NCI-H2081 treated with DMSO at 0.1 percent for 48 hours (cell line): ENCODE measurements at places on chromosomes 16 and 17.

DNA sequence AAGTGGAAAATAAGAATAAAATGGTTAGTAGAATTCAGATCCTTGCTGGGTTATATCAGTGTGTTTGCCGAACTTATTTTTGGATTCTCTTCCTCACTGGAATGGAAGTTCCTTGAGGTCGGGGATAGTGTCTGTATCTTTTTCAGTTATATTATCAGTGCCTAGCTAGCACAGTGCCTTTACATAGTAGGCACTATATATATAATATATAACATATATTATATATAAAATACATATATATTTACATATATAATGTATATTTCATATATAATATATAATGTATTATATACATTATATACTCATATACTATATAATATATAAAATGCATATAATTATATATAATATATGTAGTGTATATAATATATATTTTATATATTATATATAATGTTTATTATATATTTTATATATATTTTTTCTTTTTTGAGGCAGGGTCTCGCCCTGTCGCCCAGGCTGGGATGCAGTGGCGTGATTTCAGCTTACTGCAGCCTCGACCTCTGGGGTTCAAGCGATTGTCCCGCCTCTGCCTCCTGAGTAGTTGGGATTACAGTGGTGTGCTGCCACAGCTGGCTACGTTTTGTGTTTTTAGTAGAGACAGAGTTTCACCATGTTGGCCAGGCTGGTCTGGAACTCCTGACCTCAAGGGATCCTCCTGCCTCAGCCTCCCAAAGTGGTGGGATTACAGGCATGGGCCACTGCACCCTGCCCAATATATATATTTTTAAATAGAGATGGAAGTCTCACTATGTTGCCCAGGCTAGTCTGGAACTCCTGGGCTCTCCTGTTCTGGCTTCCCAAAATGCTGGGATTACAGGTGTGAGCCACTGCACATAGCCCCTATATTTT is 3.2 kb downstream of the NFATC3 start:
- no peak for DNase-seq

DNA sequence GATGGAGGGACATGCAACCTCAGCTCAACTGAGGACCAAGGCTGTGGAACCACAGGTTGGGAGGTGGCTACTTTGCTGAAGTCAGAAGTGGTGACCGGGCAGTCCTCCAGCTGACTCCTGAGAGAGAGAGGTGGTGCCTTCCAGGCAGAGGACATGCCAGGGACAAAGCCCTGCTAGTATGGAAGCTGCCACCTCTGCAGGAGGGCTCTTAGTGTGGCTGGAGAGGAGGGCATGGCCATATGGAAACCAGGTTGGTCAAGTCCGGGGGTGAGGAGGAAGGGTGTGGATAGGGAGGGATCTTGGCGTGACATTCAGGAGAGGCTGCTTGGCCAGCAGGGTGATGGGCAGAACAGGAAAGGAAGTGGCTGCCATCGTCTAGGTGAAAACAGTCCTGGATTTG is 5.7 kb downstream of the C16orf86 start:
- DNase-seq, result no peak

GRCh38 chr17:30376621-30377452 is 1.9 kb upstream of the CPD start:
- no peak for DNase-seq

- DNase-seq, result no peak
Measured at GRCh38 chr16:17026600-17027242, 444.0 kb downstream of the XYLT1 start.

DNA sequence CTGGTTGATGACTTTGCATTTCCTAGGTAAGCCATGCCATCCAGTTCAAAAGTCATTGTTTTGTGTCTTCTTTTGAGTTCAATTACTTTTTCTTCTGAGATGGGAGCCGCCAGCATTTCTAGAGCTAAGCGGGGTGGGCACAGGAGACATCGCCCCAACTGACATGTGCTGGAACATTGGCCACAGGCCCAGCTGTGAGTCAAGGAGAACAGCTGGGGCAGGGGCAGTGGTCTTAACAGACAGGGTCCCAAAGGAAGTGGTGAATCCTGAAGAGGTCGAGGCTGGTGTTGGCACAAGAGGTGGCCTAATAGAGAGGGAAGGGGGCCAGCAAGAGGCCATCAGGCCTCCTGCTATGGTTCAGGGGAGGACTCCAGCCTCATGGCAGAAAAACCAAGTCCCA is 17.1 kb downstream of the RAB11FIP4 start:
- DNase-seq, result no peak

DNA sequence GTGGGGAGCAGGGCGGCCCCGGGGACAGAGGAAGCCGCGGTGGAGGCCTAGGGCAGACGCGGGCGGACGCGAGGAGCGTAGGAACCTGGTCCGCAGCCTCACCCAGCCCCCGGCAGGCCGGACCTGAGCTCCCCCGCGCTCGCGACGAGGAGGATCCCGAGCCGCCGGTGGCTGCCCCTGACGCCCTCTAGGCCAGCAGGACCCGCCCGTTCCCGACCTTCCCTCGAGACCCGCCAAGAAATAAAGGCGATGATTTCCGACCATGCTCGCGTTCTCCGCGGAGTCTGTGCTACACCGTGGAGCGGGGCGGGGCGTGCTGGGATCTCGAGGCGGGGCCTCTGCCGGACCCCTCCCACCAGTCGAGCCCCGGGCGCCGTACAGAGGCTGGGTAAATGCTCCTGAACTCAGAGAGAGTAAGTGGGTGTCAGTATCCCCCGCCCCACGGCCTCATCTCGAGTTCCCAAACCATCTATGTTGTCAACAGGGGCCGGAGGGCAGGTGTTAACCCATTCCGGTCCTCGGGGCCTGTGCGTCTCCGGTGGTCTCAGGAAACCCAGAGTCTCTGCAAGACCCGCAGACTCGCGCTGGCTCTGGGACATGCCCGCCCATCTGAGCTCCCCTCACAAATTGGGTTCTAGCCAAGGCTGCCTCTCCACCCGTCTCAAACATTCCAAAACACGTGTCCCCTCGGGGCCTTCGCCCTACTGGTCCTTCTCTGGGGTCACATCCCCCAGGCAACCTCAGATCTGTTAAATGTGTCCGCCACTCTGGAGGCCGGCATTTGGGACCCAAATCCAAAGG is 13.7 kb downstream of the SYCE1L start:
- no peak for DNase-seq

DNA sequence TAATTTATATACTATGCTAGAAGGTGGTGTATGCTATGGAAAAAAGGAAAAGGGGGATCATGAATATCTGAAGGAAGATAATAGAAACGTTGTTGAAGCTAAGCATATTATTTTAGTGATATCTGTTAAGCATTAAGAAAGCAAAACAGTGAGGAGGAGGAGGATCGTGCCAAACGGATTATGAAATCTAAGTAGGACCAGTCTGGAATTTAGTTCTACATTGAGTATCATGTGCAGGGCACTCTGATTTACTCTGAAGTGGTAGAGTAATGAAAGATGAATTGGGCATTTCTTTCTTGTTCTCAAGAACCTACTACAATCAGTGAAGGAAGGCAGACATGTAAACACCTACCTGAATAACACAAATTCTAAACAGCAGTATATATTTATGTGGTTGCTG is 195.3 kb downstream of the CYB561 start:
- DNase-seq, result no peak

GRCh38 chr17:40150276-40150675 is 9.9 kb downstream of the CASC3 start:
- no peak for DNase-seq

DNA sequence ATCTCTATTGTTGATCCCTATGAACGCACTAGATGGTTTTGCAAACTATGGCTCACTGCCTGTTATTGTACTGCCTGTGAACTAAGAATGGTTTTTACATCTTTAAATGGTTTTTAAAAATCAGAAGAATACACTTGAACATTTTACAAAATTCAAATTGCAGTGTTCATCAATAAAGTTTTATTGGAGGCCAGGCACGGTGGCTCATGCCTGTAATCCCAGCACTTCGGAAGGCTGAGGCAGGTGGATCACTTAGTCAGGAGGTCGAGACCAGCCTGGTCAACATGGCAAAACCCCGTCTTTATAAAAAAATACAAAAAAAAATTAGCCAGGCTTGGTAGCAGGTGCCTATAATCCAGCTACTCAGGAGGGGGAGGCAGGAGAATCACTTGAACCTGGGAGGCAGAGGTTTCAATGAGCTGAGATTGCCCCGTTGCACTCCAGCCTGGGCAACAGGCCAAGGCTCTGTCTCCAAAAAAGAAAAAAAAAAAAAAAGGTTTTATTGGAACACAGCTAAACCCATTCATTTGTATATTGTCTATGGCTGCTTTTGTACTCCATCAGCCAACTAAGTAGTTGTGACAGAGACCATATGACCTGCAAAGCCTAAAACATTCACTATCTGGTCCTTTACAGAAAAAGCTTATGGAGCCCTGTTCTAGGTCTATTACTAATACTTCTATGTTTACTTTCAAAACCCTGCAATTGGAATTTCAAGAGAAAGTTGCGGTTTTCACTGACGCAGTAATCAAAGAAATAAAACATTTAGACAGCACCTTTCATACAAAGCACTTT is 18.9 kb downstream of the IKZF3 start:
- no peak for DNase-seq
